ENCODE measurements at places on chromosomes 4 and X.

GRCh38 chr4:172683021-172683420 lies 485.6 kb upstream of the GALNT7 start:
- no peak for DNase-seq

GRCh38 chrX:151132531-151132930 lies 43.9 kb upstream of the GPR50 start:
- DNase-seq, result no peak

- no peak for DNase-seq
Observed at GRCh38 chr4:132101526-132101925, 1047.6 kb upstream of the PCDH10 start.

DNA sequence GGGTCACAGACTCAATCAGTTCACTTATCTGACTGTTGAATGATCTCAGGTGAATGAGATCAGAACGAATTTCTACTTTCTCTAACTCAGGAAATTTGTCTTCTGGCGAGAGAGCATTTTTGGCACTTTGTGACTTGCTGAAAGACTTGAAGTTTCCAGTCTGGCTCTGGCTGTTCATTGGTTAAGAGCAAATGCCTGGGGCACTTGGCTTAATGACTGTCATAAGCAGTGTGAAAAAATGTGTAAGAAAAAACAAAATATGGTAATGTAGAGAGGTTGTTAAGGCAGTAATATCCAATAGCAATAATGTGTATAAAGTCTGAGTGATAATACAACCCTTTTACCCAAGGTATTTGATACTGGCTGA lies 71.3 kb upstream of the PGRMC2 start:
- no peak for DNase-seq

GRCh38 chr4:174708381-174708780 lies 120.7 kb downstream of the GLRA3 start:
- no peak for DNase-seq

GRCh38 chr4:3261411-3262207 lies 12.7 kb downstream of the MSANTD1 start:
- DNase-seq, result no peak

DNA sequence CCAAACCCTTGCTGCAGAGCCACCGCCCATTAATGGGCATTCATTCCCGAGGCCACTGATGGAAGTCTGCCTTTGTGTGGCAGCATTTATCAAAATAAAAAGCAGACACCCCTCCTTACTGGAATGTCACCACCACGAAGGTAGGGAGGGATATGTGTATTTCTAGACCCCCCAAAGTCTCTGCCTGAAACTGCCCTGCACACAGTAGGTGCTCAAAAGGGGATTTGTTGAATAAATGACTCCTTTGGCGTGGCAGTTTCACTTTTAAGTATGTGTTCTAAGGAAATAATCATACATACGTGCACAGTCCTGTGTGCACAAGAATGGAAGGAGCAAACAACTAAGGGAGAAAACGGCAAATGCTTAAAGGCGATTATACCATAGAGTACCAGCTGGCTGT lies 23.6 kb upstream of the GLOD5 start:
- no peak for DNase-seq

- DNase-seq, result no peak
Observed at GRCh38 chr4:90875791-90876190, 748.6 kb downstream of the CCSER1 start.

DNA sequence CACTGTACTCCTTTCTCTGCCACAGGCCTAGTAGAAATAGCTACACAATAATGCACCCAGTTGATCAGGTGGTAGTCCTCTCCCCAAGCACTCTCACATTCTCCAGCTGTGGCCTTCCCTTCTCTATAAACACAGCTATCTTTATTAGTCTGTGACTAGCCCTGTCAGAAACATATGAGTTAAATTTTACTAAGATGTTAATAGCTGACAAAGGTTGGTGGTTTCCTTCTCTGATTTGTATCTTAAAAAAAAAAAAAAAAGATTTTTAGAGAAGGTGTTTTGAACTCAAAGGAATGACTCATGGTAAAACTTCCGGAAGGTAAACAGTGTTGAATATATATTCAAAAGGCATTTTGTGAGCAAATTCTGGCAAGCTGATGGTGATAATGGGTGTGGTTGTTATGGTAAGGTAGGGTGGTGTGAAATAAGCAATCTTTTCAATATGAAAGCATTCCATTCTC lies 327.4 kb downstream of the PPP3CA start:
- DNase-seq, result no peak

DNA sequence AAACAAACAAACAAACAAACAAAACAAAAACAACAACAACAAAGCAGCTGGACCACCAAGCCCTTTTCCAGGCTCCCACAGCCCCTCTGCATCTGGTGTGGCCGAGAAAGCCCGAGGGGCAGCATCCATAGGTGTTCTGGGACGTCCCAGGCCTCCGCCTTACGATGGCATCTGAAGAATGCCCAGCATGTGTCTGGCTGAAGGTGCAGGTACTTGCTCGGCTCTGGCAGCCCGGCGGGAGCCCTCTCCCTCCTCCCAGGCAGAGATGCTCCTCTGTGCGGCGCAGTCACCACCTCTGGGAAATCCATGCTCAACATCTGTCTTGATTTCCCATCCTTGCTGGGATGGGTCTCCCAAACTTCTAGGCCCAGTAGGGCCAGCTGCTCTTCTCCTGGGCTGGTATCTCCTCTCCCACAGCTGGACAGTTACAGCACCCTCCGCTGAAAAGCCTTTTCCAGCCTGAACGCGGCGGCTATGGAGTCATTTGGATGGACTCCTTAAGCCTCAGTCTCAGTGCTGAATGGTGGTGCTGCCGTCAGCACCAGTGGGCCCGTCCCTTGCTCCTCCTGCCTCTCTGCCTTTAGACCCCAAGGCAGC lies 4.3 kb downstream of the PSAPL1 start:
- no peak for DNase-seq

- no peak for DNase-seq
Observed at GRCh38 chr4:53752124-53752523, 160.8 kb upstream of the LNX1 start.

- no peak for DNase-seq
Observed at GRCh38 chrX:135389717-135390116, 32.0 kb upstream of the SMIM10L2A start.

DNA sequence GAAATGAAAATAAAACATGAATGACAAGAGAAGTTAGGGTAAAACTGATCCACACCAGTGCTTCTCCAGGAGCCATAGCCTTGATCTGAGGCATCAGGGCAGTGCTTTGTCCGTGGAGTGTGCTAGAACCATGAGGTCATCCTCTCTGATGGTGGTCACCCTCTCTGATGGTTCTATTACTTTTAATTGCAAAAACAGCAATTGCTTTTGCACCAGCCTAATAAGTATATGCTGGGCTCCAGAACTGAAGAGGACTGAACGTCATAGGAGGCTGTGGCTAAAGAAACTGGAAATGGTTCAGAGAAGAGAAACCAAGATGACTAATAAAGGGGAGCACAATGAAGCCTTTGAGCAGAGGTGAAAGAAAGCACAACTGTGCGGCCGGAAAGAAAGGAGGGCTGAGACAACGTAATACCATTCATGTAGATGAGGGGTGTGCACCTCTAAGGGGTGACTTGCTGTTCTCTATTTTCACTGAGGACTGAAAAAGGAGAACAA lies 17.0 kb upstream of the TMEM154 start:
- peak; percentile 25 for DNase-seq

DNA sequence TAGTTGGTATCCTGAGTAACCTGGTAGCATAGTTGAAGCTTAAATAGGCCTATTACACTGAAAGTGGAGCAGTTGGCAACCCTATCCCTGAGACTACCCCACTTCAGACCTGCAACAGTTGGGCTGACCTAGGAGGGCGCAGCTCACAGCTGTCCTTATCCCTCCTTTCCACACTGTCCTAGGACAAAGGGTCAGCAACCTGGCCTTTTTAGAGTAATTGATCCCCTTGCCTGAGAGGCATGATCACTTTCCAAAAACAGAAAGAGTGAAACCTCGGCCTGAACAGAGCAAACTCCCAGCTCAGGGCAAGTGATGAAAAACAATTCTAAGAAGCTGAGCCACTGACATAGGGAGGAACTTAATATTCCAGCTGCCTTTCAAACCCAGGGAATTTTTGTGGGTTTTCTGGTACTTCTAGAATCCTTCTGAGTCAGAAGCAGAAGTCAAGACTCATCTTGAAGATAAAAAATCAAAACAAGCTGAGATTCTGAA lies 94.9 kb upstream of the MYOZ2 start:
- DNase-seq, result no peak

- no peak for DNase-seq
Observed at GRCh38 chrX:133838761-133839676, 146.4 kb downstream of the GPC3 start.

DNA sequence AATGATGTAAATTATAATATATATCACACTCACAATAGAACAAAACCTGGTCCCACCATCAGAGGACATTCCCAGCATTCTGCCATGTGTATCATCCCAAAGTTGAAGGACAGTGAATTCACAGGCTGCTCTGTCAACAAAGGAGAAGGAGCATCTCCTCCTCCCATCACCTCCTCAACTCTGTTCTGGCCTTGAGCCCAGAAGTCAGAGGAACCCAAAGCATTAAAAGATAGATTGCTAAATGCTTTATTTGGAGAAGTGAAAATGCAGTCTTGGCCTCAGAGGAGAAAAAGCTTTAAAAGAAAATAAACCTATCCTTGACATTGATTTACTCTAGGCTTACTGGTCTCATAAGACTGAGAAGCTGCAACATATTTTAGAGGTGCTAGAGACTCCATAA lies 268.8 kb upstream of the RASGEF1B start:
- no peak for DNase-seq

DNA sequence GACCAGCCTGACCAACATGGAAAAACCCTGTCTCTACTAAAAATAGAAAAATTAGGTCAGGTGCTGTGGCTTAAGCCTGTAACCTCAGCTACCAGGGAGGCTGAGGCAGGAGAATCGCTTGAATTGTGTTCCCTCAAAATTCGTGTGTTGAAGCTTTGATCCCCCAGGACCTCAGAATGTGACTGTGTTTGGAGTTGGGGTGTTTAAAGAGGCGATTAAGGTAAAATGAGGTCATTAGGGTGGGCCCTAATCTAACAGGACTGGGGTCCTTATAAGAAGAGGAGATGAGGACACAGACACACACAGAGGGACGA lies 23.6 kb downstream of the SLC25A6 start:
- no peak for DNase-seq
